Cardiac muscle cell (in vitro differentiated cells and primary cell): ENCODE measurements at places on chromosomes 13 and 19. TPM values are rescaled to one million over a fixed set of nuclear protein-coding genes. Genes with fewer than 3 reads are reported as not detected.

The PABPC3 gene
- 0.04 TPM in 1 of 2 replicates, not detected in the other for total RNA-seq

The ZNF480 gene
- 13.6 and 19.0 TPM in 2 replicates for total RNA-seq

The ELSPBP1 gene
- total RNA-seq, result not detected in 2 replicates

The ERVK3-1 gene
- 64.3 and 92.4 TPM in 2 replicates for total RNA-seq

DNA sequence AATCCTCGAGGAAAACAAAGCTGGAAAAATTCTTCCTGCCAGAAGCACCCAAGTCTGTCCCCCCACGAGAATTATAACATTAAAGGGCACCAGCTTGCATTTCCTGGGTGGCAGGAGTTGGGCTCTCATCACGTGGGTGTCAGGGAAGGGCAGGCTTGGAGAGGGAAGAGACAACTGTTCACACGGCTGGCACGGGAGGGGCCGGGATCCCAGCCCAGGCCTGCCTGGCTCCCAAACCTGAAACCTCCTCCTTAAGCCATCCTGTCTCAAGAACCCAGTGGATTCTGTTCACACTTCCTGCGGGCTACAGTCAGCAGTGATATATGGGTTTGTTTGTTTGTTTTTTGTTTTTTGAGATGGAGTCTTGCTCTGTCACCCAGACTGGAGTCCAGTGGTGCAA, 12.2 kb downstream of the GRIK5 start:
- DNase-seq, result no peak
- no peak overlapping the region for H3K4me3 ChIP-seq

GRCh38 chr13:77733674-77734073, 36.2 kb downstream of the SLAIN1 start:
- H3K27me3 ChIP-seq, result no peaks in the 10 kb centered on the region
- H3K4me3 ChIP-seq, result no peak overlapping the region
- DNase-seq, result no peak
- no peak overlapping the region for H3K27ac ChIP-seq

DNA sequence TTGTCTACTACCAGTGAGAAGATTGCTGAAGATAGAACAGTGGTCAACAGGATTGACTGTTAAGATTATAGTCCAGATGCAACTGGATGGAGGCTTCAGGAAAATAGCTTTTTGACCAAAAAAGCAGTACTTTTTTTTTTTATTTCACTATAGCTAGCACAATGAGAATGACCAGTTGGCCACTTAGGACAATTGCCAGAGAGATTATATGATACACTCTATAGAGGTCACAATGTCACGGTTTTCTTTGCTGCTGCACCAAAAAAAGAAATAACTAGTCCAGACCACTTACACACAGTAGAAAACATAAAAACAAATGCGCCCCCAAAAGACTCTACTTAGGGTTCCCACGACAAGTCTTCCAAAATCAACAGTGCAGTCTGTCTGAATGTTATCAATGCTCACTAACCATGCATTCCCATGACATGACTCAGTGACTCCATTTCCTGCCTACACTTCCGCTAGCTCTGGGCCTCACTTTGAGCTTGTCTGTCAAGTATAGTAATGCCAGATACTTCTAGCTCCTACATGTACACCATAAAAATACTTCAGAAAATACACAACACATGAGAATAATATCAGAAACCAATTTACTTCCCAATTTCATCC, 209.1 kb upstream of the STARD13 start:
- no peaks in the 10 kb centered on the region for H3K36me3 ChIP-seq
- no peaks in the 10 kb centered on the region for H3K27me3 ChIP-seq
- no peak overlapping the region for H3K27ac ChIP-seq
- H3K4me3 ChIP-seq, result no peak overlapping the region
